Smooth muscle cell of trachea (primary cell): ENCODE measurements at places on chromosomes 12 and 14. TPM values are rescaled to one million over a fixed set of nuclear protein-coding genes. Genes with fewer than 3 reads are reported as not detected.

The ANKS1B gene
- total RNA-seq, result 0.66 and 0.87 TPM in 2 replicates

The FKBP11 gene
- total RNA-seq, result 10.5 and 18.7 TPM in 2 replicates

The WNT1 gene
- total RNA-seq, result not detected in 2 replicates

The RASAL1 gene
- not detected in 2 replicates for total RNA-seq

The TAS2R9 gene
- not detected in 2 replicates for total RNA-seq

The HAL gene
- under 0.01 TPM in 2 replicates for total RNA-seq

The AVPR1A gene
- not detected in 2 replicates for total RNA-seq

The SLC10A1 gene
- total RNA-seq, result not detected in 2 replicates

The LPAR5 gene
- not detected in 2 replicates for total RNA-seq

The KCNJ8 gene
- 7.3 and 10.6 TPM in 2 replicates for total RNA-seq

The RNASE3 gene
- not detected in 2 replicates for total RNA-seq
